ENCODE measurements at places on chromosomes 13 and 19.

- DNase-seq = no peak
Observed at GRCh38 chr19:57720878-57721277, 6.5 kb downstream of the ZNF671 start.

DNA sequence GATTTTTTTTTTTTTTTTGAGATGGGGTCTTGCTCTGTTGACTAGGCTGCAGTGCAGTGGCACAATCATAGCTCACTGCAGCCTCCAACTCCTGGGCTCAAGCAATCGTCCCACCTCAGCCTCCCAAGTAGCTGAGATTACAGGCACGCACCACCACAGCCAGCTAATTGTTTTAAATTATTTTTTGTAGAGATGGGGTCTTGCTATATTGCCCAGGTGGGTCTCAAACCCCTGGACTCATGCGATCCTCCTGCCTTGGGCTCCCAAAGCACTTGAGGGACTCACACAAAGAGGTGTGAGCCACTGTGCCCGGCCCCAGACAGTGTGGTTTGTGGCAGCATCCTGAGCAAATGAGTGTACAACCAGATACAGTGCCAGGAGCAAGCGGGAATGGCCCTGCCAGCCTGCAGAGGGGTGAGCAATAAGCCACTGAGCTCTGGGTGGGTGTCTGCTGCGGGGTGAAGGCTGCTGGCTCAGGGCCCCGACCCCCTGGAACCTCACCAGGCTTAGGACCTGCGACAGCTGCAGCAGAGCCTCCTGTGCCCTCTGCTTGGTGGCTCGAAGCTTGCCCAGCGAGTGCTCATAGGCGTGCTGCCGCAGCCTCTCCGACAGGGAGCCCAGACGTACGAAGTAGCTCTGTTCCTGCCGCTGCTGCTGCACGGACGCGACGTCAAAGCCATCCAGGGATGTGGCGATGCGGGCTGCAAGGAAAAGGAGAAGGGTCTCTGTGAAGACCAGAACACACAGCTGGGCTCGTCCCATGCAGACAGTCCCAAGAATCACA is 15.9 kb upstream of the TICAM1 start:
- no peak for DNase-seq

- no peak for DNase-seq
Observed at GRCh38 chr19:40921005-40921897, 39.2 kb upstream of the CYP2A7 start.

DNA sequence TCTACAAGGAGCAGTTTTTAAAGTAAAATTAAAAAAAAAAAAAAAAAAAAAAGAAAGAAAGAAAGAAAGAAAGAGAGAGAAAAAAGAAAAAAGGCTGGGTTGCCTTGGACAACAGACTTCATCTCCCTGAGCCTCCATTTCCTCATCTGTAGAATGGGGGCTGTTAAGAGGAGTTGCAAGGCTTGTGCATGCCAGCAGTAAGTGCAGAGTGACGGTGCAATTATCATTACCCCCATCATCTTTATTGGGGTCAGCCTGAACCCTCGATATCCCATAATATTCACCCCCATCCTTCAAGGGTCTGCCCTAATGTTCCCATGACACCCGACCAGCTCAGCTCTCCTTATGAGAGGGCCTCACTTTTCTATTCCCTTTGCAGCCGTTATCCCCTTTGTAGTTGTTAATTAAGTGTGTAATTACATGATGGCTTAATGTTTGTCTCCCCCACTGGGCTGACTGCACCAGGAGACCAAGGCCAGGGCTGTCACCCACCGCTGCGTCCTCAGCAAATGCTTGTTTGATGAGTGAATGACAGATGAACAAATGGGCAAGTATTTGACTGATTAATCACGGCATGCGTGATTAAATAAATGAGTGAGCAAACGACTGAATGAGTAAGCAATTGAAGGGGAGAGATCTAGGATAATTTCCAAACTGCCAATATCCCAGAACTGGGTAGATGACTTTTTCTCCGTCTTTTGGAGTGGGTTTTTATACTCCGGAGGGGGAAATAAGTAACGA is 10.1 kb downstream of the FOSB start:
- DNase-seq = no peak
